ENCODE measurements at places on chromosomes 2 and 18.

- peak; percentile 36 for DNase-seq
These were observed 94.8 kb upstream of the CXCR4 start for GRCh38 chr2:136212426-136213378.

DNA sequence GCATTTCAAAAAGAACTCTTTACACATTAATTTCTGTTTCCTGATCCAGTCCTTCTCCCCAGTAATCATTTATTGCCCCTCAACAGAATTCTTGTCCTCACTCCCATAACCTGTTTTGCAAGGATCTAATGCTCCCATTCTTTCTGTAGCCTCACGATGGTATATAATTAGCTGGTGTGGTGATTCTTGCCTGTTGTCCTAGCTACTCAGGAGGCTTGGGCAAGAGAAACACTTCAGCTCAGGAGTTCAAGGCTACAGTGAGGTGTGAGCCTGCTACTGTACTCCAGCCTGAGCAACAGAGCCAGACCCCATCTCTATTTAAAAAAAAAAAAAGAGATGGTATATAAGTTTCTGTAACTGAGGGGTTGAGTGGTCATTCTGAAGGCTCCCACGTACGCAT lies 7.7 kb upstream of the TRAPPC8 start:
- no peak for DNase-seq

DNA sequence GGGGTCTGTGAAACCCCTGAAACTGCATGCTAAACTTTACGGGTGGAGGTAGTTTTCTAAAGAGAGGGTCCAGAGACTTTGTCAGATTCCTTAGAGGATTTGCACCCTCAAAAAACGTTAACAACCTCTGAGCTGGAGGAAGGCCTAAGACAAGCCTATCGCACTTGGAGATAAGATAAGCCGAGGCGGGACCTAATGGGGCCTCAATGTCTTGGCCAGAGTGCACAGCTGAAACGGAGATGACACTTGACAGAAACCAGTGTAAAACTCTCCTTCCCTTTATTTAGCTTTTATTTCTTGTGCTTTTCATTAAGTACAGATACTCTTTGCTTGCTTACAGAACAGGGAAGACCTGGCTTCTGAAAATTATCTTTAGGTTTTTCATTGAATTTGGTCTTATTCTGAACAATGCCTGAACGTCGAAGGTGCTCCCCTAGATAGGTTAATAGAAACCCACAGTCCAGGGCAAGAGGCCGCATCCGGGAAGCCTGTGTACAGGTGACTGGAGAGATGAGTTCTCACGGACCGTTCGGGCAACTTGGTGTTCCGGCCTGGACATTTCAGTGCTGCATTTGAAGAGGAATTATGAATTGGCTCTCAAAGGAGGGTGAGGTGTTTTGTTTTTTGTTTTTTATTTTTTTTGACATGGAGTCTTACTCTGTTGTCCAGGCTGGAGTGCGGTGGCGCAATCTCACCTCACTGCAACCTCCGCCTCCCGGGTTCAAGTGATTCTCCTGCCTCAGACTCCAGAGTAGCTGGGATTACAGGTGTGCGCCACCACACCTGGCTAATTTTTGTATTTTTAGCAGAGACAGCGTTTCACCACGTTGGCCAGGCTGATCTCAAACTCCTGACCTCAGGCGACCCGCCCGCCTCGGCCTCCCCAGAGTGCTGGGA lies 49.7 kb downstream of the SH3BP4 start:
- no peak for DNase-seq

DNA sequence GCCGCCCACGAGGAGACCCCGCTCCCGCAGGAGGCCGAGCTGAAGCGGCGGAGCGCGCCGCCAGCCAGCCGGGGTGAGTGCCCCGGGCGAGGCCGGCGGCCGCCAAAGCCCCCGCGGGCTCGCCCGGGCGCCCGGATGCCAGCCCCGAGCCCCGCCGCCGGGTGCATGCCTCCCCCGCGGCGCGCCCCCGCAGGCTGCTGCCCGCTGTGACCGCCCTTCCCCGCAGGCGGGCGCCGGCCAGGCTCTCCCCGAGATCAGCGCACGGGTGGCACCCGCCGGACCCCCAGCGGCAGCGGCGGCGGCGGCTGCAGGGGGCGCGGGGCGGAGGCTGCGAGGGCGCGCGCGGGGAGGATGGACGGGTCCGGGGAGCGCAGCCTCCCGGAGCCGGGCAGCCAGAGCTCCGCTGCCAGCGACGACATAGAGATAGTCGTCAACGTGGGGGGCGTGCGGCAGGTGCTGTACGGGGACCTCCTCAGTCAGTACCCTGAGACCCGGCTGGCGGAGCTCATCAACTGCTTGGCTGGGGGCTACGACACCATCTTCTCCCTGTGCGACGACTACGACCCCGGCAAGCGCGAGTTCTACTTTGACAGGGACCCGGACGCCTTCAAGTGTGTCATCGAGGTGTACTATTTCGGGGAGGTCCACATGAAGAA lies 470 bp downstream of the KCNF1 start:
- DNase-seq = no peak

GRCh38 chr2:203469546-203469945 lies 65.6 kb downstream of the RAPH1 start:
- DNase-seq = no peak

DNA sequence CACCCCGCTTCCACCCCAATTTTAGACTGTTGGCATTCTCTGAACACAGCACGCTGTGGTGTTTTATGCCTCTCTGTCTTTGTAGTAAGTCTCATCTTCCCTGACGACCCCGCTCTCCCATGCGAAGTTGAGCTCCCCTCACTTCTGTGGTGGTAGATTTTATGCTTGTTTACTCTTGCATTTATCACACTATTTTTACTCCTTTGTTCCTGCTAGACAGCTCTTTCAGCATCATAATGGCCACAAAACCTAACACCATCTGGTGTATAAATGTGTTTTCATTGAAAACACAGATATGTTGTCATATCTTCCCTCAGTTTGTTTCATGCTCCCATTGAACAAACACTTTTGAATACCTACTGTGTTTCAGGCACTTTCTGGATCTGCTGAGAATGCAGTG lies 57.1 kb downstream of the PKP4 start:
- DNase-seq = no peak

DNA sequence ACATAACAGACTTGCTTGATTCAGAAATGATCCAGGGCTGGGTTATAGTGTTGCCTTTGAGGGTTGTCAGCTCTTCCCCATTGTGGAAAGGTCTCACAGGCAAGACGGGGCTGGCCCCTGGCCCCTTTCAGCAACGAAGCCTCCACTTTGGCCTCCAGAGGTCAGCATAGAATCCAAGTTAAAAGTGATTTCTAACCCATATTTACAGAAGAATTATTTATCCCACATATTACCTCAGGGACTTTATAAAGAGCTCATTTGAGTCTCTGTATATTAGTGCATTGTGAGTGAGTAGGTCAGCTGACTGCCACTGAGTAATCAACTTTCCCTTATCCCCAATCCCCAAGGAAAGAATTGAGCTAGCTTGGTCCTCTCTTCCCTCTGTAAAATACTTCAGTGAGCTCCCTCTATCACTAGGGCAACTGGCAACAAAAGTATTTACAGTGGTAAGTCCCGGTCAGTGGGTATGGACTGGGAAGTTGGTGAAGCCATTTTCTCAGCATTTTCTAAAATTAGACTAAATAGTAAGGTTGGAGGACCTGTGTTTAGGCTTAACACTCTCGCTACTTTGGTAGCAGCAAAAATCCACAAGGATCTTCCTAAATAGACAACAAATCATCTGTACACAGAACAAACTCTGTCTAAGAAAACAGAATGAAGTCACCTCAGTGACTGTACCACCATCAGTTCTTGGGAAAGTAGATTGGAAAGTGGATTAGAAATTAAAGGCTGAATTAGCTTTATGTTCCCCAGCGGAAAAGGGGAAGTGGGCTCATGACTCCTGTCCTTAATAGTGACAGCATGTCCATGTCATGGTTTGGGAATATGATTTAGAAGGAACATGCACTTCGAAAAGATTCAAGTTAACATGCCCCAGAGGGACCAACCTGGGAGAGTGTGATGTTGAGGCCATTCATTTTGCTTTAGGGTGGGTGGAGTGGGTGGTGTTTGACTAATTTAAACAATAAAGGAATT lies 171.0 kb upstream of the SIX3 start:
- DNase-seq = no peak

GRCh38 chr2:69957965-69958364 lies 3.5 kb downstream of the ASPRV1 start:
- DNase-seq = no peak

DNA sequence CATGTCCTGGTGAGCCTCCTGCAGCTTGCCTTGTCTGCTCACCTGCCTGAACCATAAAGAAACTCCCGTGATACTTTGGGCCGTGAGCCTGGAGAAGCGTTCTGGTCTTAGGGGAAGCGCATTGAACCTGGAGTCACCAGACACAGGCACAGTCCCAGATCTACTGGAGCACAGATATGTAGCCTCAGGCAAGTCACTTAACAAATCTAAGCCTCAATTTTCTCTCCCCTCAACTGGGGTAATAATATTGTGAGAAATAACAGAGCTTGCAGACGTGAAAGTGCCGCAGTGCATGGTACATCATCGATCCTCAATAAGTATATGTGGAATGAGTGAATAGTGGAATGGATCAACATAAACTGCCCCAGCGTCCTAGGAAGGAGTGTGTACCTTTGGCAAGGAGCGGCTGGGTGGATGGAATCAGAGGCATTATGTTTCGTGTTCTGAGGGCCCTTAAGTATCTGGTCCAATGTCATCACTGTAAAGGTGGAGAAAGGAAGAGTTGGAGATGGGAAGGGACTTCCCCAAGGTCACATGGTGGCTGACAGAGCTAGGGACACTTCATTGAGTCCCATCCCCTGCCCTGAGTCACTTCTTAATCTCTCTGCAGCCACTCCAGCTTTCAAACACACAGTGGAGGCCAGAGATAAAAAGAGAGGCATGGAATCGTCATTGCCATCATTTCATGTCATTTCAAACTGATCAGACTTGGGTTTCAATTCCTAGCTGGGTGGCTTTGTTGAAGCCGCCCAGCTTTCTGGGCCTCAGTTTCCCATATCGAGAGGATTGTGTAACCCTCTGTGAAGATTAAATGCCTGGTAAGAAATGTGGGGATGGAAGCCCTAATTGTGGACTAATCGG lies 172.4 kb downstream of the DDX1 start:
- DNase-seq = no peak

Data from activated CD4-positive, alpha-beta T cell treated with anti-CD3 and anti-CD28 coated beads, Interleukin-2, Interleukin-4, amounts not matched to agents 100 ng/mL and 50 ng/mL, durations not matched to agents 16 hours and 8 hours (primary cell).